ENCODE measurements at places on chromosomes 13 and 19.

- DNase-seq, result no peak
These were observed 15.2 kb downstream of the NDFIP2 start for GRCh38 chr13:79496188-79496587.

DNA sequence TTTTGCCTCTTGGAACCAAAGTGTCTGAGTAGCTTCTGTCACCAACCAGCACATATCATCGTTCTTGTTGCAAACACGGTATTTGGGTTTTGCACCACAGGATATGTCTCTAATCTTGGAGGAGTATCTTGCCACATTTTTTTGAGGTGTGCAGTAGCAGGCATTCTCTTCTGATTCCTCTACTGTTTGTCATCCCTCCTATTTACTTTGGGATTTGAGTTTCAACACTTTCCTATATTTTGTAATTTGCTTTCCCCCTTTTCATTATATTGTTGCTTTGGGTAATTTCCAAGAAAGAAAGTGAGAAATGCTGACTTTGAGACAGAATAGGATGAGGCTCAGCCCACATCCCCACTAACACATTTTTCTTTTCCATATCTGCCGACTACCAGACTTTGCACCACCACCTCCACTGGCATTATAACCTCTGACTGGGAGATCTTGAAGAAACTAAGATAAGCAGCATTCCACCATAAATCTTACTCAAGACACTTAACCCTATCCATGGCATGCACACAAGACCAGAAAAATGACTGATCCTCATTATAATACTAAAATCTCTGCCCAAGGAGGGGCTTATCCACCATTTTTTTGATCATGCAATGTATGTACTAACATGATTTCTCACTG lies 12.0 kb upstream of the DZIP1 start:
- no peak for DNase-seq

DNA sequence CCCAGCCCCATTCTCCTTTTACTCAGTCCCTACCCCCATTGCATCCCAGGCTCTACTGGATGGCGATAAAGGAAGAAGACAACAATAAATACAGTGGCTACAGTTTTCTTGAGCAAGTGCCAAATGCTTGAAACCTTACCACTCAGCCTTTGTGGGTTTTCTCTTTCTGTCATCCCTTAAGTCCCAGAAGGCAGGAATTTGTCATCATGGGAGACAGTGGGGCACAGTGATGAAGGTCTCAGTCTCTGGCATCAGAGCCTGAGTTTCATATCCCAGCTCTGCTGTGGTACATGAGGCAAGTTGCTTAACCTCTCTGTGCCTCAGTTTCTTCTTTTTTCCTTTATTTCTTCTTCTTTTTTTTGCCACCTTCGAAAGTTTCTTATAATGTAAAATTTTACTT lies 5.1 kb upstream of the COMP start:
- DNase-seq, result no peak

- no peak for DNase-seq
These were observed 823 bp downstream of the TLE5 start for GRCh38 chr19:3061182-3062161.

DNA sequence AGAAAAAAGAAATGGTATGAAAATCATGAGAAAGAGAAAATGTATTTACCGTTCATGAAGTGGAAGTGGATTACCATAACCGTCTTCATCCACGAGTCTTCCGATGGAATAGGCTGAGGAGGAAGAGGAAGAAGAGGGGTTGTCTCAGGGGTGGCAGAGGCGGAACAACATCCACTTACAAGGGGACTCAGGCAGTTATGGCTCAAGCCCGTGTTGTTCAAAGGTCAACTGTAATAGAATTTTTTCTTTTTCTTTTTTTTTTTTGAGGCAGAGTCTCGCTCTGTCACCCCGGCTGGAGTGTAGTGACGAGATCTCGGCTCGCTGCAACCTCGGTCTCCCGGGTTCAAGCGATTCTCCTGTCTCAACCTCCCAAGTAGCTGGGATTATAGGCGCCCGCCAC lies 16.9 kb upstream of the ADGRL1 start:
- no peak for DNase-seq

DNA sequence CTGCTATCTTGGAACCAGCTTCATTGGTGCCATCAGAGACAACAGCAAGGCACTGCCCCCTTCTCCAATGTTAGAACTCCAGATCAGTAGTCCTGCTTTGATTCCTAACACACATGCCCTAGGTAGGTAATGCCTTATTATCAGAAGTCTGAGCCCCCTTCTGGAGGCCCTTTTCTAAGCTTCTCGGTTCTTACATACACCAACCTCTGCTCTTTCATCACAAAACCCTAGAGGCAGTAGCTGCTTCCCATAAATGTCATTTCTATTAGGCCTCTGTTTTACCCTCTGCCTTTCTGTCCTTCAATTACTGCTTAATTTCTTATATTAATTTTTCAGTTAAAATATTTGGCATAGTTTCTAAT lies 65.3 kb upstream of the KLHL1 start:
- no peak for DNase-seq

DNA sequence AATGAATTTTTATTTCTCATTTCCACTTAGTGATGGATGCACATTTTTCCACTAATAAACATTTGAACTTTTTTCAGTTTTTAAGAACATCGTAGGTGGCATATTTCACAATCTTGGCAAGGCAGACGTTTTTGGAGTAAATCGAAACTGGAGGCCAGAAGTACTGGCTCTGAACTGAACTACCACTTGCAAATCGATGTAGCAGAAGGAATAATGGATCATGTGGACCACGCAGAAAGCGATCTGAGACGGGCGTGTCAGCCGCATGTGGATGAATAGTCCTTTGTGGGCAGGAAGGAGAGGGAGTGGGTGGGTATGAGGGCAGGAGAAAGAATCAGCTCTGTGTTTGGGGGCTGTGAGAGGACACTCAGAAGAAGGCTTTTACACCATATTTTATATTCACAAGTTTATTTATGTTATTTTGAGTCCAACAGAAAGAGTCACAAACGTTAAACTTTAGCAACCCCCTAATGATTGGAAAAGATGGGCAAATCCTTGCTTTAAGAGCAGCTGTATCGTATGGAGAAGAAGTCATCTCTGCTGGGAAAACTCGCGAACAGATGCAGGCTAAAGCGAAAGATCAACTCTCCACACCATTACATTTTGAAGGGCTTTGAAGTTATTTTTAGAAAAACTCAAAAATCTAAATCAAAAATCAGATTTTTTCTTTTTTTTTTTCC lies 90.5 kb downstream of the COL4A2 start:
- DNase-seq, result no peak

DNA sequence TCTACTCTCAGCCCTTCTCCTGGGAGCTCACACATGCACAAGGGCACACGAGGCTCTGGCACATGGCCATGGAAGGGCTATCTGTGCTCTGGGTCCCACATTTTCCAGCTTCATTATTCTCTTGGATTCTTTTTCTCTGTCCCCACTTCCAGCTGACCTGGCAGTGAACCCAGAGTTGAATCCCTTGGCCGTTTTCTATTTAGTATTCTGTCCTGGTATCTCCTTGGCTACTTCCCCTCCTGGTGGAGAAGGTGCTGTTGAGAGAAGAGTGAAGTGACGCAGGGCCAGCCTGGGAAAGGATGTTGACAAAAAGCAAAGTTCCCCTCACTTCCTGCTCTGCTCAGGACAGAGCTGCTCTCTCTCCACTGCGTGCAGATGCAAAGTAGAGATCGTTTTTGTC lies 303.1 kb downstream of the IRS2 start:
- DNase-seq, result no peak
